Iris pigment epithelial cell (primary cell): ENCODE measurements at places on chromosomes 7 and 10.
A peak's percentile ranks its signal among the peaks of the same experiment; 100 is the strongest.

DNA sequence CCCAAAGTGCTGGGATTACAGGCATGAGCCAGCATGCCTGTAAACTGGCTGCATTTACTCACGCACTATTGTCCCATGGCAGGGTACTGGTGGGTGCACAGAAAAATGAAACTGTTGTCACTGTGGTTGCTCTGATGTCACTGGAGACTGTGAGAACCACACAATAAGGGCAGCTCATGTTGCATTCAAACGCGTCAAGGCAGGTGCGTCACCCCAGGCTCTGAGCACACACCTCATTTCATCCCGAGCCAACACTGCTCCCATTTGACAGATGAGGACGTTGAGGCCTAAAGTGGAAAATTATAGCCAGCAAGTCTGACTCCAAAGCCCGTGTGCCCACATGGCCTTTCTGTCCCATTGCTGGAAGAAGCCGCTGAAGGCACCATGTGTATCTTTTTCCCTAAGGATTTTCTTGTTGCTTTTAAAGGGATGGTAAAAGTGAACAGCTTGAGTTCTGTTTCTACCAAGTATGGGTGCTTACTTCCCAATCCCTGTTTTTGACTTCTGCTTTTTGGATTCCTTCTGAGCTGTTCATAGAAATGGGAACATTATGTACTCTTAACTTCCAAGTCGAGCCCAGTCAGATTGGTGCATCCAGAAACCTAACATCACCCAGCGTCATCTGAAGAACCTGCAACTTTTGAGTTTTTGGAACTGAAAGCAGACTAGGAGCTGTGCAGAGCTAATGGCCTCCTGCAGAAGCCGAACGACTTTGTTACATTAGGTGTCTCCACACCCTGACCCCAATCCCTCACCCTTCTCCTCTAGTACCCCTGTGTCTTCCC, 60.1 kb upstream of the CARD11 start:
- no peak for DNase-seq

DNA sequence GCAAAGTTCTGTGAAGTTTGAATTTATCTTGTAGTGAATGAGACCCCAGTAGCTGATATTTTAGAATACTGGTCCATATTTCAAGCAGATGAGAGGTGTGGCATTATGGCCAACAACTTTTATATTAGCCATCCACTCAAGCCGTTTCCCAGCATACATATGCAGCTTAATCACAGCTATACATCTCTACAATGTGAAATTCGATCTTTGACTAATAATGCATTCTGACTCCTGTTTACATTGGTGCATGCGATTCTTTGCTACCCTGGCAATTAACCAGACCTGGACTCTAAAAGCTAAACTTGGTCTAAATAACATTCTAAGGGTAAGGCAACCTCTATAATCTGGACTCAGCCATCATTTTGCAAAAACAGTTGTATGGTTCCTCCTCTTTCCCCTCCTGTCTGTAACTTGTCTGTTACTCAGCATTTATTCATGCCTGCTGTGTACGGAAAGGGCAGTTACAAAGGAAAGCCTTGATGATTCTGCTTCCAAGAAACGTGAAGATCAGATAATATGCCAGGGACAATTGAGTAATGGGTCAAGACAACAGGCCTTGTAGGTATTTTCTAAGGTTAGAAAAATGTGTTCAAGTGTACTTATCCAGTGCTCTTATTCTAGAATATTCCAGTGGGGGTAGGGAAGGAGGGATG, 50.6 kb downstream of the PNLIPRP2 start:
- peak; percentile 19 for DNase-seq

- no peak for DNase-seq
These were observed 411.5 kb downstream of the SFMBT2 start for GRCh38 chr10:6999232-6999925.

- DNase-seq: no peak
These were observed 151.0 kb upstream of the CHST15 start for GRCh38 chr10:124244256-124244877.

- no peak for DNase-seq
These were observed 88.9 kb downstream of the C1GALT1 start for GRCh38 chr7:7271094-7271874.

GRCh38 chr7:107830420-107830819, 27.4 kb upstream of the SLC26A3 start:
- DNase-seq: no peak

DNA sequence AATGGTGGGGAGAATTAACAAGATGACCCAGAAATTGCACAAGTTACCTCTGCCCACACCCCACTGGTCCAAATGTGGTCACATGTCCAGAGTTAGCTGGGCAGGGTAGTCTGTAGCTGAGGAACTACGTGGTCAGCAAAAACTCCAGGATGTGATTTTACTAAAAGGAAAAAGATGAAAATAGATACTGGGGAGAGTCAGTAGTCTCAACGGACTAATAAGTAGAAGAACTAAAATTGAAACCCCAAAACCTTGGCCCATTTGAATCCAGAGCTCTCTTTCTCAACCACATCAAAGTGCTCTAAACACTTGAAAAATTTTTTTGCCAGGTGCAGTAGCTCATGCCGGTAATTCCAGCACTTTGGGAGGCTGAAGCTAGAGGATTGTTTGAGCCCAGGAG, 146.3 kb downstream of the SKIDA1 start:
- no peak for DNase-seq

GRCh38 chr7:51340029-51340838, 23.6 kb upstream of the COBL start:
- DNase-seq: no peak

DNA sequence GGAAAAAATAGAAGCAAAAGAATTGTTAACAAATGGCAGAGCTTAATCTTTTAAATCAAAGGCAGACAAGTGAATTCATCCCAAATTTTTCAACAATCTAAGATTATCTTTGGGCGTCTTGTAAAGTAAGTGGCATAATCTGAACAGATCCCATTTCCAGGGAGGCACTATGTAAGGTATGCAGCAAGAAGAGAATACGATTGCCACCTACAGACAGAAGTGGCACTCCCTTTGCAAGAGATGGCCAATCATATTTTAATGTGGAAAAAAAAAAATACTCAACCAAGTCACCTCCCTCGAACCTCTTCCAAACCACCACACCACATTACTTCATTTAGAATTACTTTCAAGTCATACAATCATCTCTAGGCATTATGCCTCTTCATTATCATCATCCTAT, 4.0 kb downstream of the GFRA1 start:
- DNase-seq: no peak

DNA sequence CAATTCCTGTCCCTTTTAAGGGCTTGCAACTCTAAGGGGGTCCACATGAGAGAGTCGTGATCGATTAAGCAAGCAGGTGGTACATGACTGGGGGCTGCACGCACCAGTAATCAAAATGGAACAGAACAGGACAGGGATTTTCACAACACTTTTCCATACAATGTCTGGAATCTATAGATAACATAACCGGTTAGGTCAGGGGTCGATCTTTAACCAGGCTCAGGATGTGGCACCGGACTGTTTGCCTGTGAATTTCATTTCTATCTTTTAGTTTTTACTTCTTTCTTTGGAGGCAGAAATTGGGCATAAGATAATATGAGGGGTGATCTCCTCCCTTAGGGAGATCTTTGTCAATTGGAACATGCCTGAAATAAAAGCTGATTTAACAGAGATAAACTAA, 370.1 kb downstream of the IPMK start:
- DNase-seq: no peak

DNA sequence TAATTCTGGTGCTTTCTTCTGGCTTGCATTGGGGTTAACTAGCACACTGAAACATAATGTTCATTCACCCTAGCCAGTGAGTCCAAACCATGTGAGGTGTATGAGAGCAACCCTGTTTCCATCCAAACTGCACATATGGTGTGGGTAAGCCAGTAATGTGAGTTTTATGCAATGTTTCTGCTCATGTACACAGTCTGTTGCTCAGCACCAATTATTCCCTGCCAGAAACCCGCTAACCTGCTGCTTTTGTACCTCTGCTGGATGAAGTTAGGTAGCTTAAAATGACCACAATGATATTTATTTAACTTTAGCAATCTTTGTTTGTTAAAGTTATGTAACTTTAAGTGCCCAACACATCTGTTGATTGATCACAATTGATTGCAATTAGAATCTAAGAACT, 93.7 kb upstream of the RPA3 start:
- DNase-seq: no peak

DNA sequence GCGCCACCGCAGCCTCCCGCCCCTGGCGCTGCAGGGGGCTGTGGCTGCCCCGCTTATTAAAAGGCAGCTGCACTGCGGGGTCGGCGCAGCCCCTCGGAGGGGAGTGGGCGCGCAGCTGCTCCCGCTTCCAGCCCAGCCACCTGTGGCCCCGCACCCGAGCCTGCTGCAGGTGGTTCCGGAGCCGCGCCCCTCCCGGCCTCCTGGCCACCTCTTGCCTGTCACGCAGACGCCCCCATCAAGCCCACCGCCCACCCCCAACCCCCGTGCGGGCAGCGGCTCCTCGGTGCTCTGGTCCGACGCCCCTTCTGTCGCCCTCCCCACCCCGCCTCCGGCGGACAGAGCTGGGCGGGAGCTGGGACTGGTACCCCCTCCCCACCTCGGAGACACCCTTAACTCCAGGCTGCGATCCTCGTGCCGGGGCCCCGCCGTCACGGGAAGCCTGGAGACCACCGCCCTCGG, 549 bp downstream of the CALY start:
- DNase-seq: no peak

DNA sequence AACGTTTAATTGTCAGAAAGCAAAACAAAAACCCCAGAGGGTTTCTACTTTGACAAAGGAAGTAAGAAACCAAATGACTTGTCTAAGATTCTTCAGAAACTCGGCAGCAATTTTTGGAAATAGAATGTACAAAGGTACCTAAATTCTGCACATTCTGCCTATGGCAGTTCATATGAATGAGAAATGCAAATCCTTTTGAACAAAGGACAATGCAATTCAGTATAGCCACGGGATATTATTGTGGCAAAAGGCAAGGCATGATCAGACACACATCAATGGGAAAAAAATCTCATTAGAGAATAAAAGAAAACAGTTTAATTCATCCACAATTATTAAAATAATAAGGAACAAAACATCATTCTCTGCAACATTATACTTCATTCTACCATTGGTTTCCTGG, 93.4 kb downstream of the SEMA3C start:
- no peak for DNase-seq

GRCh38 chr10:43297534-43297933, 30.7 kb upstream of the RASGEF1A start:
- DNase-seq: no peak

DNA sequence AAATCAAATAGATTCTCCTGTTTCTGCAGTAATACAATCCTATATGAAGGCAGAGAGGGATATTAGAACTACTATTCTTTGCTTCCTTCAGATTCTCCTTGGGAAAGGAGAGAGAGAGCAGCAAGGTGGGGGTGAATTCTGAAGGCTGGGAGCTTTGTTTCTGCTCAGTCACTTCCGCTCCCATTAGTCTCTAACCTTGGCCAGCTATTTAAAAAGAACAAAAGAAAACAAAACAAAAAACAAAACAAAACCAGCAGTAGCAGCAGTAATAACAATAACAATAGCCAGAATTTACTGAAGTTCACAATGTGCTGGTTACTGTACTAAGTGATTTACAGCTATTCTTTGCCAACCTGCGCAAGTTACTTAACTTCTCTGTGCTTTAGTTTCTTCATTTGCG, 9.9 kb downstream of the GPR85 start:
- DNase-seq: no peak

- peak; percentile 40 for DNase-seq
These were observed 79.9 kb upstream of the COL13A1 start for GRCh38 chr10:69721690-69722310.

GRCh38 chr10:120588311-120588710, 131.3 kb downstream of the PLPP4 start:
- no peak for DNase-seq

- DNase-seq: no peak
These were observed 381.2 kb upstream of the SORCS1 start for GRCh38 chr10:107545717-107546116.

GRCh38 chr7:90425376-90425775, 22.1 kb downstream of the CLDN12 start:
- peak; percentile 33 for DNase-seq

DNA sequence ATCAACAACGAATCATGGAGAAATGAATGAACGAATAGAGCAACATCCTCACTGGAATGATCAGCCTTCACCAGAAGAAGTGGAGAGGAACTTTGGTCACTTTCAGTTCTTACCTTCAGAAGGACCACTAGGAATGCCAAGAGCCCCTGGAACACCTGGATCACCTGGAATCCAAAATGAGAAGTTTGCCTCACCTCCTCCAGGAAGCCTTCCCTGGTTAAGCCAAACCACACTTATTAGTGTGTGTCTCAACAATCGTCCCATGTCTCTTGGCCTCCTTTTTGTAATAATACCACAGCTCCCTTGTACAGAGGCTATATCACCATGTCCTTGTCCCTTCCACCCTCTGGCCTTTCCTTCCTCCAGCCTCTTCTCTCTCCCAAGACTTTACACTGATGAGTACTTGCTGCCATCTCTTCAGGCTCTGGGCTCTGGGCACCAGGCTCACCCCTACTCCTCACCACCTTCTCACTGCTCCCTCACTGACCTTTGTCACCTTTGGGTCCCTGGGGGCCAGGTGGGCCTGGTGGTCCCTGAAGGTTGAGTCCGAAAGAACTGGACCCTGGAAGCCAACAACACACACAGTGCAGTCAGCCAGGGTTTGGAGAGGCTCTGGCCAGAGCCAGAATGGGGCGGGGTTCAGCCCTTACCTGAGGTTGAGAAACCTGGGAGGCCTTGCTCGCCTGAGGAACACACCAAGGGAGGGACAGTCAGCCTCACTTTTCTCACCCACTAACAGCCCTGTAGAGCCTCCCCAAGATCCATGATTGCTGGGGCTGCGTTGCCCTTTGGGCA, 46.5 kb downstream of the COL17A1 start:
- no peak for DNase-seq

DNA sequence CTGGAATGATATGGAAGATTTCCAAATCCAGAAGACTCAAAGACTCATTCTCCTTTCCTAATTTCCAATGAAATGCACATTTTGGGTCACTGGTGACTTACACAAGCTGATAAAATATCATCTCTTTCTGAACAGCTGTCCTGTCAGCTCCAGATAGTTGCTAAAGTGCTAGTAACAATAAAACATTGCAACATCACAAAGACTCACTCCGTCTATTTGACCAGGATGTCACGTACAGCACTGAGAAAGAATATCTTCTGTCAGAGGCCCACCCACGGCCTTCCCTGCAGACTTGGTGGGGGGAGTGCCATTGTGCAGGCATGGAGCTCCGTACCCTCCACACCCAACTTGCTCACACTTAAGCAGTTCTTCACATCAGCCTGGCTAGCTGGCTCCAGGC, 78.9 kb upstream of the EGR2 start:
- no peak for DNase-seq

- DNase-seq: peak; percentile 86
These were observed 307.2 kb downstream of the HGF start for GRCh38 chr7:81462672-81463071.

- DNase-seq: no peak
These were observed at the start of gene LRRC18 for GRCh38 chr10:48939790-48940325. Gene LRRC18 (minus strand): TSS chr10:48939840. CDS start chr10:48914155, 25,685 bp downstream.
